Left renal cortex interstitium (tissue), 4 donors: ENCODE measurements at places on chromosomes 13 and 19. TPM values are rescaled to one million over a fixed set of nuclear protein-coding genes. Genes with fewer than 3 reads are reported as not detected.

The ZNF443 gene
- polyA plus RNA-seq = 11.0 TPM

The PSG3 gene
- polyA plus RNA-seq = 0.09 TPM

- no peak for DNase-seq
Measured at GRCh38 chr13:46738766-46739165, 58.2 kb downstream of the ESD start.

DNA sequence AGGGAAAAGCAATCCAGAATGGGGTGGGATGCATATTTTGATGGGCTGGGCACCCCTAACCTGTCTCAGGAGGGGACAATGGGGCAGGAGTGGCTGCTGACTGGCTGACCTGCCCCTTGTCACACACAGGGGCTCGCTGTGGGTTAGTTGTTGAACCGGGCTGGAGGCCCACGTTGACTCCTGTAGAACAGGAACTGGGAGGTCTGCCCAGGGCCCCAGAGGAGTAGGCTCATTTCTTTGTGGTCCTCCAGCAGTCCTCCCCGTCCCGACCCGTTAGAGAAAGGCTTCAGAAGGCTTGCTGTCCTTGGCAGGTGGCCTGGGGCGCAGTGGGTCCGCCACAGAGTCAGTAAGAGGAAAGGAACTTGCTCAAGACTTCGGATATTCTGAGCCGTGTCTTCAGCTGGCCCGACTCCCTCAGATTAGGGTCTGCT lies 70.1 kb downstream of the COL4A1 start:
- DNase-seq = no peak
